HCEC 1CT (cell line): ENCODE measurements at places on chromosomes 2 and 18.

DNA sequence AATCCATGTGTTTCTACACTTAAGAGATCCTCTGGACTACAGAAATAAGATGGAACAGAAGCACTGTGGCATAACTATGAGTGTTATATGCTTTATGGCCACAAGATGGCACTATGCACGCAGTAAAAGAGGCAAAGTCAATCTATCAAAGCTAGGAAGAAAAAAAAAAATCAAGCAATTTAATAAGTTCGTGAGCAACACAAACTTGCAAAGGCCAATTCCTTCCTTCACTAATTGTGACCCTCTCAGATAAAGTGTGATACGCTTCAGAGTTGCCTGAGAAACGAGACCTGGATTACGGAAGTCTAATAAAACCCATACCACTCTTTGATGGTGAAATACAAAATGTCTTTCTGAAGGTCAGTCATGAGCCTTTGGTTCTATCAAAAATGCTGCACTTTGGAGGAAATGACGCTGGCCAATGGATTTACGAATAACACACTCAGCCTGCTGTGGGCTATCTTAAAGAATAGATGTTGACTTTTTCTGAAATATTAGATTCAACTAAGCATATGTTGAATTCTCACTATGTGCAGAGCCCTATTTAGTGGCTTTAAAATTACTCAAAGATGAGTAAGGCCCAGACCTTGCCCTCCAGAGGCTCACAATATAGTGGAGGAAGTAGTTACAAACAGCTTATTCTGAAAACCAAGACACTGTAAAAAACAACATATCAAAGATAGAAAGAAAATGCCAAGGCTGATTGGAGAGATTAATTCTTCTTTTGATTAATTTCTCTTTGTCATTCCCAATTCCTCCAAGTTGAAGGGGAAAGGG lies 35.5 kb upstream of the TTR start:
- peak; percentile 49 for DNase-seq

GRCh38 chr2:9737053-9737875 lies 106.0 kb upstream of the TAF1B start:
- no peak for DNase-seq

GRCh38 chr2:56449449-56449860 lies 265.7 kb downstream of the CCDC85A start:
- no peak for DNase-seq

DNA sequence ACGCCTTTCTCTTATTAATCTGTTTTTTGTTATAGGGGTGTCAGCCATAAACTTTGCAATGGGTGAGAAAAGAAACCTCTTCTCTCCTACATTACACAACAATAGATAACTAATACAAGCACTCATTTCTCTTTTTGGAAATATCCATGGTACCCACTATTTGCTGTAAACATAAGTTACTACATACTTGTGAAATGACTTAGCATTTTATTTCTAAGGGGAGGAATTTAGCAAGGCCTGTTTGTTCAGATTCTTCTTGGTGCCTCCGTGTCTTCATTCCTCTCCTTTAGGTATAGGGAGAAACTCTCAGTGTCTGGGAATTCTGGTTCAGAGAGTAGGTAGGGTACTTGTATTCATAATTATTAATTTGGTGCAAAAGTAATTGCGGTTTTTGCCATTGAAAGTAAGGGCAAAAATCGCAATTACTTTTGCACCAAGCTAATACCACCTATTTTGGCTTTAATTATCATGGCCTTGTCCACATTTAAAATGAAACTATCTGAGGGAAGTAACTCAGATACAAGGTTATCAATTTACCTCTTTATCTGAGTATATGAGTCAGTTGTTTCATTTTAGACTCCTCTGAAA lies 134.8 kb downstream of the MREG start:
- DNase-seq = peak; percentile 63

DNA sequence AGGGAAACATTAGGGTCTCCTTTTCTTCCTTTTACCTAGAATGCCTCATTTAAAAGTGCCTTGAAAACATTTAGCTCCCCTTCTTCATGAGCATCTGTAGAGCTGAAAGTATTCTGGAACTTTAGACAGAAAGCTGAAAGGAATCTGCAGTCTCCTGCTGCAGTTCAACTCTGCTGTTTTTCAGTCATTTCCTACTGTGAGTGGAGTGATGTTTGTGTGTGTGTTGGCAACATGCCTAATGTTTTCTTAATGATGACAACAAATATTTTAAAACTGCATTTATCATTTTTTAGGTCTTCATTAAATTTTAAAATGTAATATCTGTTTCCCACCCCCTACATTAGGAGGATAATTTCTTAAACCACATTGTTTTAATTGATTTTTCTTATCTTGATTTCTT lies 66.6 kb downstream of the TWSG1 start:
- DNase-seq = no peak

GRCh38 chr2:104432991-104433390 lies 420.9 kb upstream of the POU3F3 start:
- no peak for DNase-seq

DNA sequence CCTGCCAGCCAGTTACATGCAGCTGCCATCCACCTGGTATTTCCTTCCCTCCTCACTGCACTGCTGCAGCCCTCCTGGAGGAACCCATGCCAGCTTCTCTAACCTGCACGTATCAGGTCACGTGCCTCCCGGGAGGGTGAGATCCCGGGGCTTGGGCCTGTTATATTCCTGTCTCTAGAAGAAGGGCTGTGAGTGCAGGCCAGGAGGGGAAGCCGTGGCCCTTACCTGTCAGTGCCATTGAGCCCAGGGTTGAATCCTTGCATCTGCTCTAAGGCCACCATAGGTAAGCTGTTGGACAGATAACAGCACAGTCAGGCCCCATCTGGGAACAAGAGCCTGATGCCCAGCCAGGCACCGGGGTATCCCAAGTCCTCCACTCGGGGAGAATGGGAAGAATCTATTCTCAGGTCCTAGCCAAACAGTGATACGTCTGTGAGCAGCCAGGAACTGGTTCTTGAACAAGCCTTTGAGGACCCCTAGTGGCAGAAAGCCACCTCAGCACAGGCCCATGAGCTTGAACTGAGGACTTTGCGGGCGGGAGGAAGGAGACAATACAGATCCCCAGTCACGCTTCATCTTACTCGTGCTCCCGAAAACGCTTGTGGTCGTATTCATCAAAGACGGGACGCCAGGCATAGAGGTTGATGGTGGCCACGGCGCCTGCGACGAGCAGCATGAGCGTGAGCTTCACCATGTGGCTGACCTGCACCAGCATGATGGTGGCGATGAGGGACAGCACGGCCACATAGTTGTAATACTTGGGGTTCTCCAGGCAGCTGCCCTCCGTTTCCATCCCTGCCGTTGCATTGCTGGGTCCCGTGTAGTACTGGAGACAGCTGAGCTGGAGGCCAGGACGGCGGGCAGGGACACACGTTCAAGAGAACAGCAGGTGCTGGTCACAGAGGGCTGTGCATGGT lies 34.4 kb downstream of the CENPO start:
- DNase-seq = peak; percentile 83

GRCh38 chr18:2154278-2154677 lies 417.0 kb downstream of the METTL4 start:
- DNase-seq = no peak

- no peak for DNase-seq
Observed at GRCh38 chr2:166091439-166091838, 36.4 kb downstream of the SCN1A start.

- DNase-seq = no peak
Observed at GRCh38 chr2:230542751-230543150, 126.8 kb downstream of the SP100 start.

DNA sequence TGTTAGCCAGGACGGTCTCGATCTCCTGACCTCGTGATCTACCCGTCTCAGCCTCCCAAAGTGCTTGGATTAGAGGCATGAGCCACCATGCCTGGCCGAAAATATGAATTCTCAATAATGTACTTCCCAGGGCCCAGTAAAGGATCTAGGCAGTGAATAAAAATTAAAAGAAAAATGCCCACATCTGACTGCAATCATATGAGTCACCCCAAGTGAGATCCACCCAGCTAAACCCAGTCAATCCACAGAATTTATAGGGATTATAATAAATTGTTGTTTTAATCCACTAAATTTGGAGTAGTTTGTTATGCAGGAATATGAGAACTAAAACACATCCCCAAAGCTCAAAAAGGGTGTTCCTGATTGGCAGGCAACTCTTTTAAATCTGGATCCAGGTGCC lies 93.5 kb upstream of the STK39 start:
- DNase-seq = no peak

DNA sequence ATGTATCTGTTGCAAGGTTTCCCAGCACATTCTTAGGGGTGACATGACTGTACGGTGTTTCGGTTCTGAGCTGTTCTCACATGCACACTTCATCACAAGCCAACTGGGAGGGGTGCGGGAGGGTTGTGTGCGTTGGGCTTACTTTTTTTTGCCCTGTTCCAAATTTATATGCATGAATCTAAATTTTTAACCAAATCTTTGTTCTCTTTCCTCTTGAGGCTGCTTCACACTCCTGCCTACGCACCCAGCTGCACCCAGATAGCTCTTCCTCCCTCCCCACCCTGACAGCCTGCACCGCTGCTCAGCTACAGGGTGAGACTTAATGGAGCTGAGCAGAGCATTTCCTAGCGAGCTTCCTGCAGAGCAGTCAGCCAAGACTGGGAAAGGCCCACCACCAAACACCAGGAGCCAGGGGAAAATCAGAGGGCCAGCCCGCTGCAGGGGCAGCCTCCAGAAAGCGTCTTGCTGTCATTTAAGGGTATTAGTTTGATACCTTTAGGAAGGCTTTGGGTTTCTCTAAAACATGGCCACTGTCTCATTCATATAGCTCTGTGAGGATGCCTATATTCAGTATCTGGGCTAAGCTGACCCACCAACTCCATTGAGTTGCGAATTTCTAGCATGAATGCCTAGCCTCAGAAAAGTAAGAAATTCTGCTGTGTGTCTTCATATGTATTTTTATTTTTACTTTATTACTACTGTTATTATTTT lies 84.5 kb downstream of the POU3F3 start:
- no peak for DNase-seq

DNA sequence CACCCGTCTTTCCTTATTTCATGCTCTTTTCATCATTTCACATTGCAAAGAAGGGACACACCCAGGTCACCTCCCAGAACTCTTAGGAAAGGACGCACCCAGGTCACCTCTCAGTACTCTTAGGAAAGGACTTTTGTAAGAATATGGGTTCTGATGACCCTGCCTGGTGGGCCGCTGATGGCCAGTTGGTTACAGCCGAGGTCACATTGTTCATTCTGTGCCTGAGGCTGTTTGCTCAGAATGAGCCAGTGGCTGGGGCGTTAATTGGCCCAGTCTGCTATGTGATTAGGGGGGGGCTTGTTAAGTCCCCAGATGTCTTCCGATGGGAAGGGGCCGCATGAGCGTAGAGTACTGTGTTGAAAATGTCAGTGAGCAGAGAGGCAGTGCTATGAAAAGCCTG lies 9.4 kb downstream of the MLPH start:
- no peak for DNase-seq

DNA sequence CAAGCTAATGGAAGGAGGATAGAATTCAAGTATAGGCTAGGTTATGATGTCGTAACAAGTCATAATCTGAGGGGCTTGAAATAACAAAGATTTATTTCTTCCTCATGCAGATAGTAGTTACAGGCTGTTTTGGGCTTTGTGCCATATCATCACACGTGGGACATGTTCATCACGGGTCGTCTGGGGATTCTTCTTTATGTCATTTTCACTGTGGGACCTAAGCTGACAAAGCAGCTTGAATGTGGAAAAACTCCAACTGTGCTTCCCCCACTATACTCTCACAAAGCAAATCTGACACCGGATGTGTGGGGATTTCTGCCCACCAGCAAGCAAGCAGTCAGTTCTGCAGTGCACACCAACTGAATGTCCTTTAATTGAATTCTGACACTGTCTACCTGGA lies 124.8 kb downstream of the LTBP1 start:
- no peak for DNase-seq

DNA sequence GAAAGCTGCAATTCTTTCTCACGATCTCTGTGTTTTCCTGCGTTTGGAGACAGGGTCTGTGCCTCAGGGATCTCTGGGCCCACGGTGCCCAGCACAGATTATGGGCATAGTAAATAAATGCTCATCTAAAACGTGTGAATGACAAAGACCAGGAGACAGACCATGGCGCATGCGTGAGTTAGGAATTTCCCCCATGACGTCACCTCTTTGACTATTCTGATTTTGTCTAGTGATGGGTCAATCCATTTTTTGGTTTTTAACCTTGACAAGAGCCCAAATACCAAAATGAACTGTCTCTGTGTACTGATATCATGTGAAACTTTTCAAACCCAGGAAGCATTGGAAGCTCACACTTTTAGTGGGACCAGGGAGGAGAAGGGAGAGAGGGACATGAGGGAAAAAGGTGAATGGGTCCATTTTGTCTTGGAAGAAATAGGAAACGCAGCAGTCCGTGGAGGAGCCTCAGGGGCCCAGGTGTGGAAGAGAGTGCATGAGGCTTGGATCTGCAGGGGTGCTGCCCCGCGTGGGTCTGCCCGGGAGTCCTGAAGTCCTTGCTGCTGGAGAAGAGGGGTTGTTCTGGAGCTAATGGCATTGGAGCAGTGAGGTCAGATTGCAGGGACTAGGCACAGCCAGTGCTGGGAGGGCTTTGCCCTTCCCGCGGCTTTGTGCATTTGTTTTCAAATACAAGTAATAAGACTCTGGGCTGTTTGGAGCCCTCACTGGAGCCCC lies 172.2 kb downstream of the ASB1 start:
- no peak for DNase-seq

DNA sequence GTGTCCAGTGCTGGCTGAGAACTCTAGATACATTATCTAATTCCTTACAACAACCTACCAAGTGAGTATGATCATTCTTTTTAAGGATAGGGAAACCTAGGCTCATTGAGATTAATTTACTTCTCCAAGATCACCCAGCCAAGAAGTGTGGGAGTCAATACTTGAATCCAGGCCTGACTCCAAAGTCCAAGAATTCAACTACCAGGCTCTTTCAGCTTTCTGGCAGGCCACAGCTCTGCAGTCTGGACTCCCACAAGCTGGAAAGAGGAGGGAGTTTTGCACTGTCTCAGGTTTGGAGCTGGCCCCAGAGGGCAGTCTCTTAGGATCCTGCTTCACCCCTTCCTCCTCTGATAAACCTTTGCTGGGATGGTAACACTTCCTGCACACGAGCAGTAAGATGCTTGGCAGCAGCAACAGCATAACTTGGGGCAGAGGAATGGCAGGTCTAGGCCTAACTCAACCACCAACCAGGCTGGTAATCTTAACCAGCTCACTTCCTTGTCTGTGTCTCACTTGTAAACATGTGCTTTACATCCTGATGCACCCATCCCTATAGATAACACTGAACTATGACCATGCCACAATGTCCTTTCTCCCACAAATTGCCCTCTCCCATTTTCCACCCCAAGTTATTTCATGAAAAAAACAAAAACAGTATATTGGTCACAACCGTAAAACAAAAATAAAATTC lies 111.1 kb upstream of the ACAA2 start:
- no peak for DNase-seq

- no peak for DNase-seq
Observed at GRCh38 chr2:128565441-128565840, 246.8 kb upstream of the HS6ST1 start.
